Mesenchymal stem cell (in vitro differentiated cells and primary cell): ENCODE measurements at places on chromosomes 5 and 9.

- peak; percentile 67 for DNase-seq
These were observed 30.4 kb downstream of the HMGCR start for GRCh38 chr5:75367401-75367800.

DNA sequence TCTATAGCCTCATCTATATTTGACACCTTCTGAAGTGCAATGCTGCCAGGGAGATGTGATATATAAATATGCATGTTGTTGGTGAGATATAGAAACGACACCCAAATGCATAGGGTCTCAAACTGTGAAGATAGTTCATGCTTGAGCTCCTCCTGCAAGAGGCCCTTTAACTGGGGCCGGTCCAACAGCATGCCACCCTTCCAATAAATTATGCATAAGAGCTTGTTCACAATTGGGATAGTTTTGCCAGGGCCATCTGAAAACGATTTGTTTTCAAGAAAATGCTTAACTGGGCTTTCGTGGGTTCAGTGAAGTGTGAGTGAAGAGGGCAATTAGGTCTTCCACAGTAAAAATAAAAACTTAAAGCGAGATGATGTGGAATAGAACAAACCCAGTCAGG lies 424.2 kb upstream of the WWC1 start:
- DNase-seq: no peak

DNA sequence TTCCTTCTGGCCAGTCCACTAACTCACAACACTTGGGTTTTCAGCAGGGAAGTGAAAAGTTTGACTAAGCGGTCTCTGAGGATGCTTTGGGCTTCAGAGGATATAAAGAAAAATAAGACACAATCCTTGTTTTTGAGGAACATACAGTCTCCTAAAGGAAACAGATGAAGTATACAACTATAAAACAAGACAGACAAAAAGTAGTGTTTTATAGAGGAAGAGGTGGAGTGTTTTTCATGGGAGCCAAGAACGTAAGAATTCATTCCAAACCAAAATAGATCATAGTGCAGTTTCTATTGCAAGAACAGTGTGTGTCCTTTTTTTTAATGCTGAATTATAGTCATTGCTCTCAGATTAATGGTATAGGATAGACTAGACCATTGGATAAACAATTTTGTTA lies 586.9 kb upstream of the BRINP1 start:
- no peak for DNase-seq

GRCh38 chr9:135480071-135480939 lies 723 bp downstream of the PPP1R26 start:
- peak; percentile 57 for DNase-seq

- no peak for DNase-seq
These were observed 66.1 kb upstream of the ANKRD55 start for GRCh38 chr5:56299212-56299611.

DNA sequence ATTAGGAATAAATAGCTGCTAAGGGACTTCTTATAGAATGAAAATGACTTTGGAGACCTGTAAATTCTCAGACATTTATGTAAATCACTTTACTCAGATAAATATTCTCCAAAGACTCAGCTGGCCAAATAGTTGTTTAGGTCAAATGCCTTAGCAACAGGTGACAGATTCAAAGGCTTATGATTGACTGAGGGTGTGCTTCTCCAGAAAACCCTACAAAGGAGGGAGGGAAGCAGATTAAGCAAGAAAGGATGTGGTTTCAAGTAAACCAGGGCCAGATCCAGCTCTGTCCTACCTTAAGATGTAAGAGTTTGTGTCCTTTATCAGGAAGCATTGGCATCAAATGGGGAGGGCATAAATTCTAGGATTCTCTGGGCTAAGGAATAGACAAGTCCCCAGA lies 433.0 kb downstream of the TLE1 start:
- no peak for DNase-seq

DNA sequence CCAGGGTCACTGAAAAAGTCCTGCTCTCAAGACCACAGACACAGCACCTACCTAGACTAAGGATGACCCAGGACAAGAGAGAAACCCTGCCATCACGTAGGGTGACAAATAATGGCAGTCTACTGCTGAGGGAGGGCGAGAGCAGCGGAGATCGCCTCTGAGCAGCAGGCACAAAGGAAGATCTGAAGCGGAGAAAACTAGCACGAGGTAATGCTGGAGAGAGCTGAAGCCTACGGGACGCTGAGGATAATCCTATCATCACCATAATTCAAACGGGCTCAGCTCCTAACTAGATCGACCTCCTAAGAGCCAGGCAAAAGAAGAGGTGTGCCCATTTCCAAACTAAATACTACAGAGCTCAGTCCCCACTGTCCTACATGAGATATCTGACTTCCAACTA lies 41.3 kb downstream of the FBXO10 start:
- no peak for DNase-seq

GRCh38 chr9:123267481-123268198 lies 746 bp downstream of the STRBP start:
- no peak for DNase-seq

GRCh38 chr5:59067956-59068656 lies 485.2 kb downstream of the RAB3C start:
- DNase-seq: no peak

DNA sequence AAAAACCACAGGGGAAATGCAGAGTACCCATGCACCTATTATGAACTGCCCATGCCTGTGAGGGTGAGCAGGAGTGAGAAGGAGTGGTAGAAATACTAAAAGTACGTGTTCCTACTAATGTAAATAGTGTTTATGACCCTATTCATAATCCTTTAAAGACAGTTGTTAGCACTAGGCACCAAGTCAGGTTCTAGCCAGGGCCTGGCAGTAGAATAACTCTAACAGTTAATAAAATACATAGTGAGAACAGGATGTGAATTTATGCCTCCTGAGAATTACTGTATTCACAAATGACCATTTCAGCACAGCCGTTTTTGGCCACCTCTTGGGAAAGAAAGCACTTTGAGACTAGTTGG lies 103.2 kb upstream of the TARS1 start:
- DNase-seq: no peak

DNA sequence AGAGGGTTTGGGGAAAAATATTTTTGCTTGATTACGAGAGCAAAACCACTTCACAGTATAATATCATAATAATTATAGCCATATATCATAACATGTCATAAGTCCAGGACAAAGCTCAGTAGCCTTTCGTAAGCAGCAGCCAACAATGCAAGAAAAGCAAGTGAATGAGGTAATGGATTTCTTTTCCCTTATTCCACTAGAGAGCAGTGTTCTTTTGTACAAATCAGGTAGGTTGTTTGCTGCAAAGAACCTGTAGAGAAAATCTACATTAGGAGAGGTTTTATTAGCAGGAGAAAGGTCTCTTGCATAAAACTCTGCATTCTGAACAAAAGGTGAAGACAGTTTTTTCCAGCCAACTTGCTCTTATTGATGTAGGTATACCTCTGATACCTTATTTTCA lies 1033.4 kb downstream of the TLE4 start:
- DNase-seq: peak; percentile 57

- no peak for DNase-seq
These were observed 5.5 kb upstream of the LTC4S start for GRCh38 chr5:179788193-179788854.

GRCh38 chr9:32709871-32710270 lies 73.5 kb upstream of the TMEM215 start:
- no peak for DNase-seq

- DNase-seq: no peak
These were observed 413.1 kb downstream of the KCTD16 start for GRCh38 chr5:144583541-144584449.

GRCh38 chr5:34996261-34996660 lies 51.5 kb downstream of the AGXT2 start:
- DNase-seq: no peak

- DNase-seq: no peak
These were observed 57.7 kb upstream of the IRX1 start for GRCh38 chr5:3537942-3538341.

DNA sequence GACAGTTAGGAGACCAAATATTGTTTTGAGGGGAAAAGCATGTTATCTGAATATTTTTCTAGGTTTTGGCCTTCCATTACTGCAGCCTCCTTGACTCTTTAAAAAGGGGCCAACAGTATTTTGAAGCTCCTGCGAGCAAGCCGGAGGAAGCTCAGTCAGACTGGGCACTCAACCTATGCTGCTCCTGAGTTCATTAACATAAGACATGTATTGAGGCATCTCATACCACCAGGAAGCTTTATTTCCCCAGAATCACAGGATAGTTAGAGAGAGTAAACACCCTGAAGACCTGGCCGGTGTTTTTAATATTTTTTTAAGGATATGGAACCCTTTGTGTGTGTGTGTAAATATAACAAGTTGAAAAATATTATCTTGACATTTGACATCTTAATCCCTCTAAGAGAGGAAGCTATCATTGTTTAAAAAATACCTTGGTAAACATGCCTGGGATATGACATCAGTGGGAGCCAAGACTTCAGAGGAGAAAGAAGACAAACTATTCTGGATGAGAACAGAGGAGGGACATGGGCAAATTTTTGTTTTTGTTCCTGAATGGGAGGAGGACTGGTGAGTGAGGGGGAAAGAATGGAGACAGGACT lies 139.3 kb upstream of the SLIT3 start:
- DNase-seq: no peak

- no peak for DNase-seq
These were observed 86.3 kb upstream of the PJA2 start for GRCh38 chr5:109496112-109496511.

DNA sequence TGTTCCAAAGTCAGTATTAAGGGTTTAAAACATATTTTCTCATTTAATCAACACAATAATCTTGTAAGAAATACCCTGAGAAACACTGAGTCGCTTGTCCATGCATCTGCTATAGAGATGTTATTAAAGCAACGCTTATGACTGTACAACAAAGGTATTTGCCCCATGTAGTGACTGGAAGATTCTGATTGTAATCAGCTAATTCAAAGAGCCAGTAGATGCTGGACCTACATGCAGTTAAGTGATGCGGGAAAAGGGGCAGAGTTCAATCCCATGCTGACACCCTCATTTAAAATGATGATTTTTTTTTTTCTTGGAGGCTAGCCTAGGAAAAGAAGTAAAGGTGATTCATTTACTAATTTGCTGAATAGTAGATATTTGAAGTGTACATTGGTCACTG lies 149.3 kb upstream of the MTAP start:
- DNase-seq: no peak

DNA sequence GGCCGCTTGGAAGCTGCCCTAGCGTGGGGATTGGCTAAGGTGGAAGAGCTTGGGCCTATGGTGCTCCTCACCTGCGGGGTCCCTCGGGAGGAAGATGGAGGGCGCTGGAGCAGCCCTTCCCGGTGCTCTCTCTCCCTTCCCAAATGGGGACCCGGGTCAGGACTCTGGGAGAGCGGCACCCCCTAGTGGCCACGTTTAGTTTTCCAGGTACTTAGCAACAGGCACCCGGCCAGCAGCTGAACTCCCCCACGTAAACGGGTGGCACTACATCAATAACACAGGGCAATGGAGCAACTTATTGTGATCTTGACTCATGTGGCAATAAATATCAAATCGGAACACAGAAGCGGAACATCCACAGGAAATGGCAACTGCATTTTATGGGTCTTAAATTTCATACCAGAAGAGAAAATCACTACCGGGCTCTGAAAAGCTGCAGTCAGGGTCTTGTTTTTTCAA lies 316.6 kb downstream of the AGTPBP1 start:
- peak; percentile 56 for DNase-seq

DNA sequence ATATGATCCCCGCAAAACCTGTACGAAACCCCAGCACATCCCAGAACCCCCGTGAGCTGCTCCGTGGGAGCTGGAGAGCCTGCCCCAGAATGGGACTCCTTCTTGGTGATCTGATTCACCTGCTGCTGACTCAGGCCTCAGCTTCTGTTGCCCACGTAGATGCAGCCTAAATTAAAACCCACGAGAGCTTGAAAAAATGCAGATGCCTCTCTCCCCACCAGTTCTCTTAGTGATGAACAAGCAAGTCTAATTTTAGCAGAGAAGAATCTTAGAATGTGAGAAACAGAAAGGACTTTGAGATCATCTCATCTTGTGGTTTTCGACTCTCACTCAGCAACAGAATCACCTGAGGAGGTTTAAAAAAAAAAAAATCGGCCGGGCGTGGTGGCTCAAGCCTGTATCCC lies 57.6 kb downstream of the TMOD1 start:
- no peak for DNase-seq

DNA sequence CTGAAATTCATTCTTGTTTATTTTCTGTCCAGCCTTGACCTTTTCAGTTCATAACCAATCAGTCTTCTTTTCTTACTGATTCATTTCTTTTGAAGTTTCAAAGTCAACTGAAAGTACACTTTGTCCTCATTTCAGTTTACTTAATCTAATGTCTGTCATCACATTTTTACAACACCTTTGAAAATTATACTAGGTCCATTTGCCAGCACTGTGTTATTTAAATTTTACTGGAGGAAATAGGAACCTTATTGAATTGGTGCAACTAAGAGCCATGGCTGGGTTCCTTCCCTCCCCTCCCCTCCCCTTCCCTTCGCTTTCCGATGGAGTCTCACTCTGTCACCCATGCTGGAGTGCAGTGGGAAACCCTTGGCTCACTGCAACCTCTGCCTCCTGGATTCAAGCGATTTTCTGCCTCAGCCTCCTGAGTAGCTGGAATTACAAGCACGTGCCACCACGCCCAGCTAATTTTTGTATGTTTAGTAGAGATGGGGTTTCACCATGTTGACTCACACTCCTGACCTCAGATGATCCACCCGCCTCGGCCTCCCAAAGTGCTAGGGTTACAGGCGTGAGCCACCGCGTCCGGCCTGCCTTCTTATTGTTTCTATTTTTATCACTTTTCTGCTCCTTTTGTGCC lies 6.3 kb downstream of the RMI1 start:
- no peak for DNase-seq

- no peak for DNase-seq
These were observed 44.5 kb upstream of the JMY start for GRCh38 chr5:79191457-79191856.

GRCh38 chr9:36164989-36165388 lies 4.2 kb upstream of the CCIN start:
- DNase-seq: no peak

- no peak for DNase-seq
These were observed 11.1 kb upstream of the AJM1 start for GRCh38 chr9:136831002-136831719.

DNA sequence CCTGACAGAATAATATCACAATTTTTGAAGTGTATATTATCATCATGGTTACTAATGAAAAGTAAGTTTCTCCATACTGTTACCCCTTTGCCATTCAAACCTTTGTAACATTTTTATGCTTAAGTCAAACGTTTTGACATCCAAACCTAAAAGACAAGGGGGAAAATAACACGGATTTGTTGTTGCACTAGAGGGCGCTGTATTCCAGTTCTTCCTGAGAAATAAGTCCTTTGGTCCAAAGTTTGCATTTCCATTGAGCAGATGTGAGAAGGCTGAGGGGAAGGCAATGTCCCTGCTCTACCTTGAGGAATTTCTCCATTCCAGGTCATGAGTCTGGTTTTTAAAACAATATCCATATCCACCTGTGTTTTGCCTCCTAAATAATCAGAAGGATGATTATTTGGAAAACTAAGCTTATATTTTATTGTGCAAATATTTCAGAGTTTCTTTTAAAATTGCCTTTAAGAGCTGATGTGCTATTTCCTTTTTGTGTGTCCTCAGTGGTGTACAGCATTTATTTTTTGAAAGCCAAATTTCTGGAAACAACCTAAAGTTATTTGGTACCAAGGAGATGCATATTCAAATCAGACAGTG lies 9.7 kb downstream of the LECT2 start:
- DNase-seq: peak; percentile 84
